ENCODE measurements at places on chromosomes 2 and 18. TPM values are rescaled to one million over a fixed set of nuclear protein-coding genes. Genes with fewer than 3 reads are reported as not detected.
A peak's percentile ranks its signal among the peaks of the same experiment; 100 is the strongest.

GRCh38 chr18:13178976-13179375 lies 39.6 kb upstream of the LDLRAD4 start:
- H3K27me3 ChIP-seq = no peaks in the 10 kb centered on the region
- no peak for DNase-seq
- no peak overlapping the region for H3K27ac ChIP-seq
- no peak overlapping the region for H3K4me3 ChIP-seq

Gene UGT1A5
- not detected for polyA plus RNA-seq

- H3K36me3 ChIP-seq = no peaks in the 10 kb centered on the region
- no peak for DNase-seq
- H3K4me1 ChIP-seq = no peaks in the 10 kb centered on the region
- no peak overlapping the region for H3K27ac ChIP-seq
These were observed 23.8 kb upstream of the TMEM17 start for GRCh38 chr2:62529758-62530157.

GRCh38 chr2:127421116-127421800 lies 3.0 kb downstream of the PROC start:
- H3K36me3 ChIP-seq = no peaks in the 10 kb centered on the region
- peaks cover 12% of the 10 kb centered on the region for H3K4me1 ChIP-seq
- peaks cover 12% of the 10 kb centered on the region for H3K27me3 ChIP-seq
- no peak for DNase-seq
- no peak overlapping the region for H3K4me3 ChIP-seq

Gene FAHD2A
- 20.5 TPM for polyA plus RNA-seq

GRCh38 chr2:44097322-44097907 lies 71.3 kb upstream of the PPM1B start:
- H3K4me1 ChIP-seq = no peaks in the 10 kb centered on the region
- DNase-seq = no peak
- H3K27me3 ChIP-seq = no peaks in the 10 kb centered on the region
- H3K36me3 ChIP-seq = no peaks in the 10 kb centered on the region
- H3K27ac ChIP-seq = no peak overlapping the region

GRCh38 chr2:106542746-106543359 lies 55.7 kb downstream of the CD8B2 start:
- no peaks in the 10 kb centered on the region for H3K36me3 ChIP-seq
- no peak overlapping the region for H3K4me3 ChIP-seq
- peak; percentile 57 for DNase-seq
- no peak overlapping the region for H3K27ac ChIP-seq

DNA sequence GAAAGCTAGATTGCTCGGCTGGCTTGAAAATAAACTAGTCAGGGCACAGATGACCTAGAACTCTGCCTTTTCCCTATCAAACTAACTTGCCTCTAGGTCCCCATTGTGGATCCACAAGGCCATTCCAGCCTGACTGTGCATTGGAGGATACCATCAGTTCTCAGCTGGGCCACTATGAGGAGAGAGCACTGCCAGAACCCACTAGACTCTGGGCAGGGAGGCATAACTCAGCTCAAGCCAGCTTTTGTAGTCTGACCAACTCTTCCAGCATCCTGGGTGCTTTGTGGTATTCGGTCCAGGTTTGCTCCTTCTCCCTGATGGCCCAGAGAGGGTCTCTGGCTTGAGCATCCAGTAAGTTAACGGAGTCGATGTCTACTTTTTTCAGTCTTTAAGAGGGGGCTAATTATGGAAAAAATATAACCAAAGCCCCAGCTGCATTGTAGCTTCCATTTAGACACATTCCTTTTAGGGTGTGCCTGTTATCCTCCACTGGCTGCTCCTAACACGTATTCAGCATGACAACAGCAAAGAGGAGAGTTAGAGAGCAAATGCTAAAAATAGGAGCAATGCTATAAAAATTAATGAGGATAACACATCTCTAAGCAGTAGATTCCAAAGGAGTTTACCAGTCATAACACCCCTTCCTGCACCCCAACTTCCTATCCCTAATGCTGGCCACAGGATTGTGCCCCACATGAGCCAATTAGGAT lies 15.2 kb downstream of the GKN2 start:
- no peaks in the 10 kb centered on the region for H3K27me3 ChIP-seq
- no peaks in the 10 kb centered on the region for H3K4me1 ChIP-seq
- no peak overlapping the region for H3K4me3 ChIP-seq
- DNase-seq = no peak
- H3K36me3 ChIP-seq = no peaks in the 10 kb centered on the region

- H3K36me3 ChIP-seq = no peaks in the 10 kb centered on the region
- no peak for DNase-seq
- H3K27ac ChIP-seq = no peak overlapping the region
These were observed 183.5 kb downstream of the KIAA1328 start for GRCh38 chr18:37012452-37012851.

Gene VWC2L
- not detected for polyA plus RNA-seq

DNA sequence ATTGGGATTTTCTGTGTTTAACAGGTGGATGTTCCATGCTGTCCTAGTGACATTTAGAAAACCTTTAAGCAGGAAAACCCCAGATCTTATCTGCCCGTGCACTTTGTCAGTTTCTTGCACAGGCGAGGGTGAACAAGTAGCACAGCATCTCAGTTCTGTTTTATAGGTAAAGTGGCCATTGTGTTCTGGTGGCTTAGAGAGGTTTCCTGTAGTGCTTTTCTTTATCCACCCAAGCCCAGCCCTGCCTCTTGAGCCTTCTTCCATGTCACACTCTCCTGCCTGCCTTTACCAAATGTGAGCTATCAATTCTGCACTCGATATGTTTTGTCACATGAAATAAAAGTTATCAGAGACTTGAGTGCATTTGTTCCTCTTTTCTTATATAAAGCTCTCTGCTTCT lies 135.3 kb upstream of the NOSTRIN start:
- no peak overlapping the region for H3K4me3 ChIP-seq
- H3K36me3 ChIP-seq = no peaks in the 10 kb centered on the region
- no peaks in the 10 kb centered on the region for H3K27me3 ChIP-seq
- no peak overlapping the region for H3K27ac ChIP-seq
- DNase-seq = no peak

Gene CGREF1
- 0.45 TPM for polyA plus RNA-seq

DNA sequence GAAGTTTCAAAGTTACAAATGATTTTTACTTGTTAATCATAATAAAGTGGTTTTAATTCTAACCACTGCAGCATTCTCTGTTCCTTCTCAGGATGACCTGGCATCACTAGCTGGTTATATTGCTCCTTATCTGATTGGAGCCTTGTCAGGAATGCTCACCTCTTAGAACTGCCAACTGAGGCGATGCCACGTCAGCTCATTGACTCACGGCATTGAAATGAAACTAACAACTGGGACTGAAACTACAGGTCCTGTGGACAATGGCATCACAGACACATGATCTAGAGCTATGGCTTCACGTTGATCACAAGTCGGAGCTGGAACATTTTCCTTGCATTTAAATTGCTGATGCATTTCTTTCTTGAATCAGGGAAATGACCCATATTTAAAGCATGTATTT lies 54.9 kb upstream of the MAP2 start:
- H3K36me3 ChIP-seq = no peaks in the 10 kb centered on the region
- no peak for DNase-seq
- no peak overlapping the region for H3K27ac ChIP-seq
- no peak overlapping the region for H3K4me3 ChIP-seq
- no peaks in the 10 kb centered on the region for H3K4me1 ChIP-seq

Gene SKOR2
- polyA plus RNA-seq = not detected

- no peak overlapping the region for H3K4me3 ChIP-seq
- H3K27me3 ChIP-seq = no peaks in the 10 kb centered on the region
- no peak overlapping the region for H3K27ac ChIP-seq
- no peaks in the 10 kb centered on the region for H3K4me1 ChIP-seq
- H3K36me3 ChIP-seq = no peaks in the 10 kb centered on the region
- DNase-seq = no peak
These were observed 165.1 kb upstream of the NDUFV2 start for GRCh38 chr18:8937160-8938094.

- no peak for DNase-seq
- no peaks in the 10 kb centered on the region for H3K36me3 ChIP-seq
- no peaks in the 10 kb centered on the region for H3K4me1 ChIP-seq
These were observed 27.8 kb upstream of the CACNB4 start for GRCh38 chr2:152126664-152127063.

- no peak overlapping the region for H3K4me3 ChIP-seq
- no peaks in the 10 kb centered on the region for H3K36me3 ChIP-seq
- H3K27ac ChIP-seq = no peak overlapping the region
- no peaks in the 10 kb centered on the region for H3K4me1 ChIP-seq
- DNase-seq = no peak
These were observed 64.1 kb upstream of the CNGA3 start for GRCh38 chr2:98282109-98282508.

DNA sequence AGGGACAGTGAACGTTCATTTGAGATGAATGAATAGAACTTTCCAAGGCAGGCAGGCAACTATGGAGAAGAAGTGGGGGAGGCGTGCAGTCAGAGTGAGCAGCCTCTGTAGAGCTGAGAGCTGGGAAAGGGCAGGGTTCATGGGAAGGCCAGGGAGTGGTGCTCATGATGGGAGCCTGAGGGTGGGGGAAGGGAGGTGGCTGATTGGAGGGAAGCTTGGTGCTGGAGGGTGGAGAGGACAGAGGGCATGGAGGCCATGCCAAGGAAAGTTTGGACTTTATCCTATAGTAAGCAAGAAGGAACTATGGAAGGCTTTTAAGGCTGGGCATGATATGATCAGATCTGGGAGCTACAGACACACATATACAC lies 47.6 kb upstream of the LGALSL start:
- no peak for DNase-seq
- no peaks in the 10 kb centered on the region for H3K36me3 ChIP-seq
- no peak overlapping the region for H3K27ac ChIP-seq
- H3K4me1 ChIP-seq = no peaks in the 10 kb centered on the region
- H3K4me3 ChIP-seq = no peak overlapping the region
- H3K27me3 ChIP-seq = no peaks in the 10 kb centered on the region

GRCh38 chr18:48612917-48613316 lies 74.1 kb downstream of the CTIF start:
- H3K27me3 ChIP-seq = no peaks in the 10 kb centered on the region
- H3K4me1 ChIP-seq = no peaks in the 10 kb centered on the region
- DNase-seq = no peak
- H3K36me3 ChIP-seq = no peaks in the 10 kb centered on the region
- no peak overlapping the region for H3K27ac ChIP-seq
- no peak overlapping the region for H3K4me3 ChIP-seq

Gene CCDC121
- polyA plus RNA-seq = 1.7 TPM

GRCh38 chr2:10493075-10493633 lies 45.0 kb upstream of the ODC1 start:
- H3K27me3 ChIP-seq = no peaks in the 10 kb centered on the region
- H3K4me1 ChIP-seq = peaks cover 6% of the 10 kb centered on the region
- no peak for DNase-seq
- no peak overlapping the region for H3K27ac ChIP-seq
- H3K36me3 ChIP-seq = no peaks in the 10 kb centered on the region

Gene GORASP2
- polyA plus RNA-seq = 104 TPM

- H3K27me3 ChIP-seq = no peaks in the 10 kb centered on the region
- no peak for DNase-seq
- no peaks in the 10 kb centered on the region for H3K36me3 ChIP-seq
- no peaks in the 10 kb centered on the region for H3K4me1 ChIP-seq
- no peak overlapping the region for H3K4me3 ChIP-seq
These were observed 70.5 kb upstream of the IGFBP5 start for GRCh38 chr2:216765761-216766262.

DNA sequence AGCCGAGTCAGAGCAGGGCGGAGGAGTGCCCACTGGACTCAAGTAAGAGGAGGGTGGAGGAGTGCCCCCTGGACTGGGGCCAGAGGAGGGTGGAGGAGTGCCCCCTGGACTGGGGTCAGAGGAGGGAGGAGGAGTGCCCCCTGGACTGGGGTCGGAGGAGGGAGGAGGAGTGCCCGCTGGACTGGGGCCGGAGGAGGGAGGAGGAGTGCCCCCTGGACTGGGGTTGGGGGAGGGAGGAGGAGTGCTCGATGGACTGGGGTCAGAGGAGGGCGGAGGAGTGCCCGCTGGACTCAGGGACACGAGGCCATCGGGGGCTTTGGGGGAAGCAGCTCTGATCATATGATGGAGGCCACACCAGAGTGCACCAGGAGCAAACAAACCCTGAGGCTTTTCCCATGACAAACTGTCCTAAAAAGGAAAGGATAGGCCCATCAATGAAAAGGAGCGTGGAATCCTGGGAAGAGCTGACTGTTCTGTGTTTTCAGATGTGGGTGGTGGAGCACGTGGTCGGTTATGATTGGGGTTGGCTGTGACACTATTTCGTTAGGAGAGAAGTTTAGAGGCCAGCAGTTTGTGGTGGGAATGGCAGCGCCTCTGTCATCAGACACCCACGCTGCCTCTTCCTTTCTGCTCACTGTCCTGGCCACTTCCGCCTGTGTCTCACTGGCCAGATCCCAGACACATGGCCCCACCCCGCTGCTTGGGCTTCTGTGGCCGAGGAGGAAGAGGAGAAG lies 24.5 kb upstream of the HPCAL1 start:
- H3K36me3 ChIP-seq = no peaks in the 10 kb centered on the region
- no peak overlapping the region for H3K4me3 ChIP-seq
- H3K27ac ChIP-seq = no peak overlapping the region
- DNase-seq = no peak

GRCh38 chr18:10455726-10456453 lies 1.5 kb downstream of the APCDD1 start:
- DNase-seq = no peak
- H3K4me1 ChIP-seq = no peaks in the 10 kb centered on the region
- H3K36me3 ChIP-seq = no peaks in the 10 kb centered on the region
- no peaks in the 10 kb centered on the region for H3K27me3 ChIP-seq
- H3K4me3 ChIP-seq = no peak overlapping the region

DNA sequence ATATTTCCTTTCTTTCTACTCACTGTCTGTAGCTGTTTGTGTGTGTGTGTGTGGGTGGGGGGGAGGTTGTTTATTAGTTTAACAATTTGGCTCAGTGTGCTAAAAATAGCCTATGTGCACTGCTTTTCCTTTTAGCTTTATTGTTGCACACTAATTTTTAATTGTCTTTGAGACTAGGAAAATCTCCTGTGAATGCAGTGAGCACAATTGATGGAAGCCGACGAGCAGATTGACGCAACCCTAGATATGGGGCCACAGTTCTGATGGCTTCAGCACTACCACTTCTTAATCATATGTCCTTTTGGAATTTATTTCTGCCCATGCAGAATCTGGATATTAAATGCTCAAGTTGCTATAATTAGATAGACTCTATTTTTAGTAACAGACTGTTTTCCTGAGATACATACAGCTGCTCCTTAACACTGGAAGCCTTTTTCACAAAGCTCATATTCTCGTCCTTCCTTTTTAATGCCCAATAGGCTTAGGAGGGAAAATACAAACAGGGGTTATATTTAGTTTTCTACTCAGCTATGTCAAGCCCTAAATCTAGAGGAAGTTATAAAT lies 109.1 kb downstream of the IRS1 start:
- no peak for DNase-seq
- H3K36me3 ChIP-seq = no peaks in the 10 kb centered on the region
- no peaks in the 10 kb centered on the region for H3K4me1 ChIP-seq
- H3K27me3 ChIP-seq = no peaks in the 10 kb centered on the region
- no peak overlapping the region for H3K4me3 ChIP-seq
- no peak overlapping the region for H3K27ac ChIP-seq
